Thoracic aorta endothelial cell (primary cell): ENCODE measurements at places on chromosomes 1 and 21. TPM values are rescaled to one million over a fixed set of nuclear protein-coding genes. Genes with fewer than 3 reads are reported as not detected.

OR2M3 gene
- total RNA-seq: not detected in 2 replicates

OR10J1 gene
- total RNA-seq: not detected in 2 replicates

F3 gene
- 2.9 and 3.3 TPM in 2 replicates for total RNA-seq

CAMK2N1 gene
- total RNA-seq: 9.3 and 17.8 TPM in 2 replicates

KRTAP19-3 gene
- not detected in 2 replicates for total RNA-seq

RSPO1 gene
- total RNA-seq: not detected in 2 replicates

PTCH2 gene
- 0.13 and 0.29 TPM in 2 replicates for total RNA-seq

KIF17 gene
- 0.13 and 0.86 TPM in 2 replicates for total RNA-seq

AK5 gene
- 0.65 and 8.2 TPM in 2 replicates for total RNA-seq

CLCNKB gene
- not detected in 2 replicates for total RNA-seq

HRNR gene
- total RNA-seq: not detected in 2 replicates

IRF6 gene
- total RNA-seq: 14.1 and 20.8 TPM in 2 replicates

MYCL gene
- 2.1 and 3.0 TPM in 2 replicates for total RNA-seq

DESI2 gene
- 67.2 and 80.8 TPM in 2 replicates for total RNA-seq

PRELP gene
- total RNA-seq: 0.07 TPM in 1 of 2 replicates, not detected in the other

ABCG1 gene
- 17.7 and 19.0 TPM in 2 replicates for total RNA-seq

TNFRSF18 gene
- total RNA-seq: not detected in 2 replicates

CCDC190 gene
- 2.3 and 5.5 TPM in 2 replicates for total RNA-seq

RASSF5 gene
- 0.40 and 1.5 TPM in 2 replicates for total RNA-seq
